IPS DF 6.9 (cell line): ENCODE measurements at places on chromosomes 16 and 17.
A peak's percentile ranks its signal among the peaks of the same experiment; 100 is the strongest.

DNA sequence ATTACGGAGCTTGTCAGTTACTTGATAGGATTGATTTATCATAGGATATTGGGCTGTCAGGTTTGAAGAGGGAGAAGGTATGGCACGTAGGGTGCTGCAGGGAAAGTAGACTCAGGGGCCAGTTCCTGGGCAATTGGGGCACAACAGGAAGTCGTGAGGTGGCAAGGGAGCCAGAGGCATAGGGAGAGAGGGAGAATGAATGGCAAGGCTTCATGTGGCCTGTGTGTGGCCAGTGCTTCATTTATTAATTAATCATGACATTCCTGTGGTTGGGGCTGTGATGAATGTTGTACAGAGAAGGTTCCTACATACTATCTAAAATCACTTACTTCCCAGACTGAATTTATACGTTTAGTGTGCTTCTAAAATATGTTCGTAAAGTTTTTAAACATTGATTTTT is 19.3 kb downstream of the MFSD11 start:
- peaks cover 2% of the 10 kb centered on the region; the same call in 1 of the 2 replicates for H3K36me3 ChIP-seq
- DNase-seq, result no peak
- no peak overlapping the region for H3K27ac ChIP-seq
- H3K27me3 ChIP-seq, result no peaks in the 10 kb centered on the region

GRCh38 chr16:80114699-80115098 is 426.1 kb upstream of the DYNLRB2 start:
- H3K27me3 ChIP-seq, result no peaks in the 10 kb centered on the region
- DNase-seq, result no peak
- no peaks in the 10 kb centered on the region for H3K4me1 ChIP-seq
- no peaks in the 10 kb centered on the region for H3K36me3 ChIP-seq
- no peak overlapping the region for H3K4me3 ChIP-seq

GRCh38 chr17:76932402-76933333 is 64.5 kb downstream of the MGAT5B start:
- no peak for DNase-seq
- H3K36me3 ChIP-seq, result no peaks in the 10 kb centered on the region

DNA sequence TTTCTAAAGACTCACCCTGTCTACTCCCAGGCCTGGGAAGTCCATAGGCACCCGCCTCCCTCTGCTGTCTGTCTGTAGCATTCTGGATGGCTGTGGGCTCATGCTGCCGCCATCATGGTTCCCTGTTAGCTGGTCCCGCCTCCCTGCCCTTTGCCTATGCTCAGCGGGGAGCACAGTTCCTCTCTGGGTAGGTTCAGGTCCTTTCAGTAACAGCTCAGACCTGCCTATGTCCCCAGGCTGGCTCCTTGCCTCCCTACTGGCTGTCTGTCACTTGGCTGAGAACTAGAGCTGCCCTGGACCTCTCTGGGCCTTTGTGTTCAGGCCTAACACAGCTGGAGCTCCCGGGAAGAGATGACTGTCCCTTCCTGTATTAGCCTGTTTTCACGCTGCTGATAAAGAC is 317.9 kb downstream of the SNX29 start:
- DNase-seq, result no peak
- H3K36me3 ChIP-seq, result no peaks in the 10 kb centered on the region
- H3K4me1 ChIP-seq, result no peaks in the 10 kb centered on the region
- no peaks in the 10 kb centered on the region; the same call in 1 of the 2 replicates for H3K27me3 ChIP-seq
- H3K27ac ChIP-seq, result no peak overlapping the region

DNA sequence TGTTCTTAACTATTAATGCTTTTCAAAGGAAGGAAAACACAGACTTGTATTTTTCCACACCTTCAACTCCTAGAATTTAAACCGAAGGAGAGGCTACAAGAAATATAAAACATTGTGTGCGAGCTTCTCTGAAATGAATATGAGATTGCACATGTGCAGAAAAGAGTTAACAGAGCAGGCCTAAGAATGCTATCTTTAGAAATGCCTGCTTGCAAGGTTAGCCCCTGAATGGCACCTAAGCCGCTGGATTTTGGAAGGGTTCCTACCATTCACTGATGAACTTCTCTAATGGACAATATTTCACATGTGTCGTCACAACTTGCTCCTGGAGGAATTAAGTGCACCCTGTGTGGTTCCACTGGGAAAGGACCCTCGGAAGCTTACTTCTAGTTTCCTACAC is 69.3 kb downstream of the FBXL20 start:
- H3K36me3 ChIP-seq, result no peaks in the 10 kb centered on the region
- no peak for DNase-seq
- H3K27ac ChIP-seq, result no peak overlapping the region
- no peaks in the 10 kb centered on the region for H3K27me3 ChIP-seq
- H3K4me3 ChIP-seq, result no peak overlapping the region
- no peaks in the 10 kb centered on the region for H3K4me1 ChIP-seq

DNA sequence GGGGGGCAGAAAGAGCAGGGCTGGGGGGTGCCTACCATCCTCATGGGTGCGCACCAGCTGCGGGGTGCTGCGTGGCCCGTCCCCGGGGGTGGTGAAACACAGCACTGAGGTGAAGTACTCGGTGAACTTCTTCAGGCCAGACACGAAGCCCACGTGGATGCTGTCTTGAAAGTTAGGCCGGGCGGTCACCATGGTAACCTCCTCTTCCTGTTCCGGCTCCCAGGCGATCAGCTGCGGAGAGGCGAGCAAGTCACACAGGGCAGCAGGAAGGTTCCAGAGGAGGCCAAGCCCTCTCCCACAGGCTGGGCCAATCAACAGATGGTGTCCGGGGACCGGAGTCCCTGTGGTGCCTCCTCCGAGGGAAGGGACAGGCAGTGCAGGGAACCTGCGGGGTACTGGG is 90.1 kb upstream of the CDC42EP4 start:
- no peak overlapping the region for H3K27ac ChIP-seq
- H3K4me1 ChIP-seq, result no peaks in the 10 kb centered on the region; the same call in 1 of the 2 replicates
- DNase-seq, result peak; percentile 18
- H3K4me3 ChIP-seq, result no peak overlapping the region
- no peaks in the 10 kb centered on the region for H3K36me3 ChIP-seq
- no peaks in the 10 kb centered on the region for H3K27me3 ChIP-seq

- 0 out of 2 replicates have a peak, but pooled peaks cover 2% of the 10 kb centered on the region for H3K36me3 ChIP-seq
- no peak for DNase-seq
- no peak overlapping the region for H3K27ac ChIP-seq
- no peaks in the 10 kb centered on the region for H3K4me1 ChIP-seq
Measured at GRCh38 chr17:47698749-47699535, 5.0 kb downstream of the TBKBP1 start.

GRCh38 chr16:10314317-10314716 is 71.5 kb upstream of the ATF7IP2 start:
- no peaks in the 10 kb centered on the region for H3K36me3 ChIP-seq
- no peak overlapping the region for H3K4me3 ChIP-seq
- H3K27me3 ChIP-seq, result no peaks in the 10 kb centered on the region

GRCh38 chr17:44074231-44074910 is 3.8 kb downstream of the G6PC3 start:
- peaks cover 26% of the 10 kb centered on the region for H3K36me3 ChIP-seq
- DNase-seq, result no peak
- peaks cover 2% of the 10 kb centered on the region; the same call in 1 of the 2 replicates for H3K4me1 ChIP-seq
- H3K27me3 ChIP-seq, result no peaks in the 10 kb centered on the region
- no peak overlapping the region for H3K4me3 ChIP-seq
